ENCODE measurements at places on chromosomes 3 and 15.

GRCh38 chr15:40891810-40892446 lies 2.3 kb upstream of the VPS18 start:
- peak; percentile 17 for DNase-seq

GRCh38 chr15:26632500-26632899 lies 140.4 kb downstream of the GABRB3 start:
- DNase-seq, result no peak

DNA sequence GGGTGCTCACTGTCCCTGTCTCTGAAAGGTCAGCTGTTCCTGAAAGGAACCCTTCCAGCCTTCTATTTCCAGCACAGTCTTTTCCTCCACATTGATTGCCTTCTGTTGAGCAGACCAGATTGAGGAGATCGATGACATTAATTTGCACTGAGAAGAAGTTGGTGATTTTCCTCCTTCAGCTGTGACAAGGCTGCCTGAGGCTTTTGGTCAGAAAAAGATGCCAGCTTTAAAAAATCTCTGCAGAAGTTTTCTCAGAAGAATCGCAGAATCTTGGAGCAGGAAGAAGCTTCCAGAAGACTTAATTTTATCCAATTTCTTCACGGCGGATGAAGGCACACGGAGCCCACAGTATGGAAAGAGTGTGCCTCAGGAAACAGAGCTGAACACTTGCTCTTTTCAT lies 112.8 kb downstream of the FAM43A start:
- DNase-seq, result no peak

GRCh38 chr15:37789881-37790280 lies 144.6 kb upstream of the TMCO5A start:
- no peak for DNase-seq

DNA sequence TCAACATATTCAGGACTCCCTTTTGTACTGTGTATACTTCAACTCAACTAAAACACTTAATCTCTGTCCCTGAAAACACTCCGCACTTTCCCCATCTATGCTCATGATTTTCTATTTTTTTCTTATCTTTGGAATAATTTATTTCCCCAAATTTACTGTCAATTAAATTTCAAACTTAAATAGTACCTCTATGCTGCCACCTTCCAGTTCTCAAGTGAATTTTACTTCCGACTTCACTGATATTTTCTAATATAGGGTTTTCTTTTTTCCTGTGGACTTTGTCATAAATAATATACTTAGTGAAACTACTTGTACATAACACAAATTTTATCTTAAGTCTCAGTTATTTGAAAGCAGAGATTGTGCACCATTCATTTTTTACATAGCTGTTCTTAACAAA lies 1303.3 kb downstream of the OTOL1 start:
- DNase-seq, result no peak

DNA sequence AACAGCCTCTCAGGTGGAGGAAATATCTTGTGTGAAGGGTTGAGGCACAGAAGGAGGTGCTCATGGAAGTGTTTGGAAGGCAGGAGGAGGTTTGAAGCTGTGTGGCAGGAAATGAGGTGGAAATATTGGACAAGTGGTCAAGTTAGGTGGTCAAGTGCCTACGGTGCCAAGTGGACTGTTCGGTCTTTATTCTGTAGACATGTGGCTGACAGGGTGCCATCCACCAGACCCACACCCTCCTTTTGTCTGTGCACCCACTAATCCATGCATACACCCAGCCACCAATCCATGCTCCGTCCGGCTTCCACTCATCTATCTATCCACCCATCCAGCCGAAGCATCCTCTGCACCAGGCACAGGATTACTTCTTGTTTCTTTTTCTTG lies 2.2 kb downstream of the SLC6A20 start:
- no peak for DNase-seq

GRCh38 chr3:97885931-97886824 lies 64.4 kb downstream of the CRYBG3 start:
- DNase-seq, result no peak

GRCh38 chr3:152302521-152303021 lies 33.8 kb downstream of the MBNL1 start:
- DNase-seq, result no peak

DNA sequence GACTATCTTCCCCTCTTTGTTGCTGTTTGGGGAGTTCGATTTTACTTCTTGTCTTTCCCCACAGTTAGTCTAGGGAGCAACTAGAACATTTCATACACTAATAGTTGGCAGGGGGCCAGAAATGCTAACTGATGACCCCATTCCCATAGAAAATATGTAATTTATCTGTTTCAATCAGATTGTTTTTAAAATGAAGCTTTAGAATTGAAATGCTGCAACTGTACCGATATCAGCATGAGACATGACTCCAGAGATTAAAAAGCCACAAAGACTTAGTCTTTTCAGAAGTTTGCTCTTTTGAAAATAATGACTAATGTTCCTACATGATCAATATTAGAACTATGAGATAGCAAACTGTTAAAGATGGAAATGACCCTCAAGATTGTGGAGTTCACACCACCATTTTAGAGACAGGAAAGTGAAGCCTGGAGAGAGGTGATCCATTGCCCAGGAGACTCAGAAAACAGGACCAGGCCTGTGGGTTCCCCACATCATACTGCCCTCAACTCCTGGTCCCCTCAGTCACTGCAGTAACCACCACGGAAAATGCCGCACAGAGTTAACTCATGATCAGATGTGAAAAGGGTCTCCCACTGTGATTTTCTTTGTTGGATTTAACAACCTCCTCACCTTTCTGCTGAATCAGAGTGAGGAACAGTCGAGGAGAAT lies 130.3 kb downstream of the CHDH start:
- DNase-seq, result no peak

- DNase-seq, result no peak
Measured at GRCh38 chr3:138914870-138915502, 32.0 kb downstream of the FOXL2 start.

DNA sequence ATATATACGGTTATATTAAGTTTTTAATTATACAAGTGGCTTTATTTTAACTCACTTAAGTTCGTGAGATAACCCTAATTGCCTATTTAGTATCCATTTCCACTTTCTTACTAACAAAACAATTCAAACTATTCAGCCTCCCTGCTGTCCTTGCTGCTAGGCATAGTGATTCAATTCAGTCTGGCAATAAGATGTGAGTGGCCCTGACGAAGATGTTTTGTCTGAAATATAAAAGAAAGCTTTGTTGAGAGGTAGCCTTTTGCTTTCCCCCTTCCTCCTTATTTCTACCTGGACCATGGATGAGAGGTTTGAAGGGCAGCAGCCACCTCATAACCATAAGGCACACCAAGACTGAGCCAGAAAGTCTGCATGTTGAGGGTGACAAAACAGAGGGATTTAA lies 89.3 kb upstream of the TRIM42 start:
- DNase-seq, result no peak

DNA sequence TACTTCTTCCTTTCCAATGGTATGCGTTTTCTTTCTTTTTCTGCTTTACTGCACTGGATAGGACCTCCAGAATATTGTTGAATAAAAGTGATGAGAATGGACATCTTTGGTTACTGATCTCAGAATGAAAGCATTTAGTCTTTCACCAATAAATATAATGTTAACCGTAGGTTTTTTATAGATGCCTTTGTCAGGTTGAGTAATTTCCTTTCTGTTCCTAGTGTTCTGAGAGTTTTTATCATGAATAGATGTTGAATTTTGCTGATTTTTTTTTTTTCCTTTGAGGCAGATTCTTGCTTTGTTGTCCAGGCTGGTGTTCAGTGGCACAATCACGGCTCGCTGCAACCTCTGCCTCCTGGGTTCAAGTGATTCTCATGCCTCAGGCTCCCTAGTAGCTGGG lies 158.4 kb downstream of the KLHL25 start:
- no peak for DNase-seq

DNA sequence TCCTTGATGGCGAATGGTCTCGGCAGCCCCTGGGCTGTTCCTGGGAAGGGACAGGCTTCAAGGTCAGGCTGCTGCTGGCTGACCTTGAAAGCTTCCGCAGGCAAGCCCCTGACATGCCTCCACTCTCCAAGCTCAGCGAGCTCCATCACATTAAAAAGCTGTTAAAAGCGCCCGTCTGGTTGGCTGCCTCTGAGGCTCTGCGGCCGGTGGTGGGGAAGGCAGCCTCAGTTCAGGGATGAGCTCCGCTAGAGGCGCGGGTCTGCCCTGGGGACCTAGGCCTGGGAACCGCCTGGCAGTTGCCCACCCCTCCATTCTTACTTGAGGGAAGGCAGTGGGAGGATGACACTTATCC lies 103.8 kb downstream of the LINGO1 start:
- no peak for DNase-seq

GRCh38 chr3:62835554-62836236 lies 39.5 kb downstream of the CADPS start:
- no peak for DNase-seq

DNA sequence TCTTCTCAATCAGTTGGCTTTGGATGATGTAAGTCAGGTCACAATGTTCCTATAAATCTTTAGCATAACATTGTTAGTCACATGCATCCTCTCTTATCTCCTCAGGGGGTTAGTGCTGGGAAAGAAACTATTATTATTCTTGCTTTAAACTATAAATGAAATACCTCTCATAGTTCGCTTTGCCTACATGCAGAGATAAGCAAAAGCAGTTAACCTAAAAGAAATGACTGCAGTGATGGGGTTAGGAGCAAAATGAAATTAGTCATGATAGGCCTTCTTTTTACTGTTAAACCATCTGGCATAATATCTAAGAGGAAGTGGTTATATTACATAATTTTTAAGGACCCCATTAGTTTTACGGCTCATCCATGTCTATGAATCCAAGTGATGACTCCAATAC lies 91.7 kb upstream of the IGSF10 start:
- no peak for DNase-seq

DNA sequence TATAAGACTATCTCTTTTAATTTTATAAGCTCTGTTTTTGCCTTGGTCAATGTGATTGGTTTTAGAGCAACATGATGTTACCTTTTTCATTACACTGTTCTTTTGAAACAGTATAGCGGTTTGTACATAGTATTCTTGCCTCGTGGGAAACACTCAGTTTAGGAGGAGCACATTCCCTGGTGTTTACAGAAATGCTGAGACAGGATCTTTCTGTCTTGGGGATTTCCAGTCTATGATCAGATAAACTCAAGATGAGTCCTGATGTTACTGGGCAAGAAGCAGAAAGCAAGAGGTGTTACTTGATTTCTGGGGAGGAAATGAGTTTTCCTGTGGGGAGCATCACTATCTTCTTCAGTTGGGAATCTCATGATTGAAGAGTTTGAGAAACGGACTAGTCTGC lies 2.5 kb downstream of the TMEM266 start:
- DNase-seq, result no peak

- no peak for DNase-seq
Measured at GRCh38 chr3:167941234-167941995, 154.3 kb downstream of the GOLIM4 start.

GRCh38 chr3:67662733-67663132 lies 8.3 kb upstream of the SUCLG2 start:
- no peak for DNase-seq

DNA sequence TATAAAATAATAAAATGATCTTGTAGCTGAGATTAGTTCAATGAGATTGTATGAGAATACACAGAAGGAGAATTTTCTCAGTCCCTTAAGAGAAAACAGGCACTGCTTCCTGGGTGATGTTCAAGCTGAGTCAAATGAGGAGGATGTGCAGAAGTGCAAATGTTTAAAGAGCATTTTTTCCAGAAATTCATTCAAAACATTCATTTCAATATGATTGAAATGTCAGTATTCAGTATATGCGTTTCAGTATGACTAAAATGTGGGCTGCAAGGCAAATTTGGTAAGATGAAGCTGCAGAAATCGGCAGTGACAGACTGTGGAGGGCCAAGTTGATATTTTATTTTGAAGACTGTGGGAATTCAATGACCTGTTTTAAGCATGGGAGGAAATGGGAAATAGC lies 19.3 kb upstream of the PYDC2 start:
- DNase-seq, result no peak

GRCh38 chr15:79089331-79089889 lies 1.2 kb downstream of the RASGRF1 start:
- no peak for DNase-seq

- no peak for DNase-seq
Measured at GRCh38 chr3:186502138-186502948, 41.8 kb downstream of the CRYGS start.

- DNase-seq, result no peak
Measured at GRCh38 chr3:195182470-195182795, 88.5 kb downstream of the XXYLT1 start.

DNA sequence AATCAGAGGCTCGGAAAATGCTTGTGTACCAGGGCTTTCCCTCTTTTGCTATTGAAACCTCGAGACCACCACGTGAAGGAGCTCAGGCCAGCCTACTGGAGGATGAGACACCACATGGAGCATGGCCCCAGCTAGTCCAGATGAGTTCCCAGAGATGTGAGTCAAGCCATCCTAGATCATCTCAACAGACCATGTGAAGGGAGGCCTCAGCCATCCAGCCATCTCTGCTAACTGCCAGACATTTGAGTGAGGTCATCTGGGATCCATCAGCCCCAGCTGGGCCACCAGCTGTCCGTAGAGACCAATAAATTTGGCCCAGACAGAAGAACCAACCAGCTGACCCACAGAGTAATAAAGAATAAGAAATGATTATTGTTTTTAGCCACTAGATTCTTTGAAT lies 62.8 kb upstream of the PROK2 start:
- no peak for DNase-seq

DNA sequence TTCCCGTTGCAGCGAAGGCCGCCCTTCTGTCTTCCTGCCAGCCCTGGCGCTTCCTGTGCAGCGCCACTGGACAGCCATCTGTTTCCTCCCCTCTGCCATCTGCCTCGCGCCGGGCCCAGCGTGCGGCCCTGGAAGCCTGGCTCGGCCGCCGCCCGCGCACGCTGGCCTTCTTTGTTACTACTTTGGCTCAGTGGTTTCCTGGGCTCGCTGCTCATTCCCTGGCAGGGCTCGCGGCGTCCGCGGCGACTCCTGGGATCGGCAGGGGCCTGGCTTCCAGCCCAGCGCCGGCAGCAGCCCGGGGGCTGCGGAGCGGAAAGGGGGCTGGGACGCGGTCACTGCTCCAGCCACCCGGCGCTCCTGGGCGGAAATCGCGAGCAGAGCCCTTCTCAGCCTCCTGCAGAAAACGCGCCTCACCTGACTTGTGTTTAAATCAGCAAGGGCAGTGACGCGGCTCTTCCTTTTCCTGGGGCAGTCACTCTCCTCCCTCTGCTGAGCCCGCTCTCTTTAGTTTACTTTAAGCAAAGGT lies 10.0 kb downstream of the CMTM7 start:
- DNase-seq, result no peak

DNA sequence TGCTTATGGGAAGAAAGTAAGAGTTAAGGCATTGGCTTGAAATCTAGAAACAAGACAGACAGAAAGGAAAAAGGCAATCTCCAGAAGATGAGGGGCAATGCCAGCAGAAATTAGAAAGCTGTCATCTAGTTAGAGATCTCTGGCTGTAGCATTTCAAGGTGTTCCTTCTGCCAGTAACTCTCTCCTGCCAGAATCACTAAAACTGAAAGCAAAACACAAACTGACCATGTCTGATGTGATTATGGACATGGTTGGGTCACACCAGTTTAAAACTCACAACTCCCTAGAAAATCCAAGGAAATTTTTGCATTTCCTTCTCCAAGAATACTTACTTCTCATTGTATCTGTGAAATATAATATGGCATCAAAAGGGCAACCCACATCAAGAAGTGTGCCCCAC lies 82.9 kb downstream of the LDHAL6B start:
- DNase-seq, result no peak
